ENCODE measurements at places on chromosomes 7 and 10.

DNA sequence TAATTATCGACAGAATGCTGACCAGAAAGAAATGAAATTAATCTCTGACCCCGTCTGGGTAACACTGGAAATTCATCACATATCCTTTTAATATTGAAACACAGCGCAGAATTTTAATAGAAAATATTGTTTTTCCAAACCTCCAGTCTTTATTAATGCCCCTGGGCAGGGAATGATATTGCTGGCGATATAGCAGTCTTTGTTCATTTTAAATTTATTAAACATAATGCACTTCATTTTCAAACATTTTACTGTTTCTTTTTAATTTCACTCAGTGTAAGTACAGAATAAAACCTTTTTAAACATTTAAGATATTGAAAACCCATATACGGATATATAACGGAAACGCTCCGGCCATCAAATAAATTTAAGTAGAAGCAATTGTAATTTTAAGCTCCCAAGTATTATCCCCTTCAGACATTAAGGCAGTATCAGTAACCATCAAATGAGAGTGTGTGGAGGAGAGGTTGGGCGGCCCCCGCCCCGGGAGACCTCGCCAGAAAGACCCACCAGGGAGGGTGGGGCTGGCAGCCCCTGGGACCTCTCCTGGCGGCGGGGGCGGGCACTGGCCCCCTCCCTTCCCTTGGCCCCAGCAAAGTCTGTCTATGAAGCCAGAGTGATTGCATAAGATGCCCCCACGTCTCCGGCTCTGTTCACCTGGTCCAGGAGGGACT lies 10.8 kb downstream of the UNCX start:
- peaks cover 5% of the 10 kb centered on the region for H3K4me1 ChIP-seq
- H3K4me3 ChIP-seq, result no peak overlapping the region
- peaks cover 99% of the 10 kb centered on the region for H3K27me3 ChIP-seq
- no peak for DNase-seq
- H3K36me3 ChIP-seq, result no peaks in the 10 kb centered on the region
- no peak overlapping the region for H3K27ac ChIP-seq

GRCh38 chr10:100934084-100934659 lies 21.4 kb downstream of the SLF2 start:
- H3K27me3 ChIP-seq, result no peaks in the 10 kb centered on the region
- H3K4me1 ChIP-seq, result no peaks in the 10 kb centered on the region
- H3K4me3 ChIP-seq, result no peak overlapping the region
- no peak for DNase-seq
- no peak overlapping the region for H3K27ac ChIP-seq

GRCh38 chr7:25454562-25455041 lies 226.3 kb upstream of the NPVF start:
- no peaks in the 10 kb centered on the region for H3K27me3 ChIP-seq
- H3K4me1 ChIP-seq, result no peaks in the 10 kb centered on the region
- no peaks in the 10 kb centered on the region for H3K36me3 ChIP-seq
- no peak for DNase-seq

DNA sequence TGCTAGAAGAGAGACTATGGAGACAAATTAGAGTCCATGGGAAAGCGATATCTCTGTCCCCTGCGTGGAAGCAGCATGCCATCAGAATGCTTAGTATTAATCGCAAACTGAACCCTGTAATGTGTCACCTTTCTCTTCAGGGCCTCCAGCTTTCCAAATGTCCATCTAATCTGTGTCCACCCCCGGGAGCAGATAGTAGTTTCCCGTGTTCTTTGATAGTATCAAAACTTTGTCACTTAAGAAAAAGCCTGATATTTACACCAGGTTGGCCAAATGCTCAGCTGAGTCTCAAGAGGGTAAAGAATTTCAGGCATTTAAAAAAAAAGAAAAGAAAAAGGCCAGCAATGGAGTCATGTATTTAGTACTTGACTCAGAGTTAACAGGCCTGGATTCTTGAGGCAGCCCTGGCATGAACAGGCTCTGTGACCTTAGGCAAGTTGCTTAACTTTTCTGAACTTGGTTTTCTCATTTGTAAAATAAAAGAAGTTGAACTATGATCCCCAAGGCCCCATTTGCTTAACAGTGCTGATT lies 10.4 kb upstream of the GSAP start:
- no peaks in the 10 kb centered on the region for H3K36me3 ChIP-seq
- no peaks in the 10 kb centered on the region for H3K4me1 ChIP-seq
- no peak overlapping the region for H3K4me3 ChIP-seq

DNA sequence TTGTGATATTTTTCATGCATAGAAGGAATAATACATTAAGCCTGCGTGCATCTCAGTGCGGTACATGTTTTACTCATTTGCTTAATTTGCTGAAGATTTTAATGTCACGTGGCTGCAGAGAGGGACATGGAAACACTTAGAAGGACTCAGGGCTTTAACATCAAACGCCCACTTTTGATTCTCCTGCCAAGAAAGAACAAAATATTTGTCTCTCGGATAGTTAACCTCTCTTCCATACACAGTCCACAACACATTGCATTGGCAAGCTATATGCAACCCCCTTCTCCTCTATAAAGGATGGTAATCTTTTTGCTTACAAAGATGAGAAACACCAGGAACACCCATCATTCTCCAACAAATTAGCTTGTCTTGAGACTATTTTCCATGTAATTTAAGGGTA lies 148.0 kb upstream of the NRP1 start:
- no peaks in the 10 kb centered on the region for H3K27me3 ChIP-seq
- no peak for DNase-seq
- H3K4me3 ChIP-seq, result no peak overlapping the region
- no peaks in the 10 kb centered on the region for H3K36me3 ChIP-seq

DNA sequence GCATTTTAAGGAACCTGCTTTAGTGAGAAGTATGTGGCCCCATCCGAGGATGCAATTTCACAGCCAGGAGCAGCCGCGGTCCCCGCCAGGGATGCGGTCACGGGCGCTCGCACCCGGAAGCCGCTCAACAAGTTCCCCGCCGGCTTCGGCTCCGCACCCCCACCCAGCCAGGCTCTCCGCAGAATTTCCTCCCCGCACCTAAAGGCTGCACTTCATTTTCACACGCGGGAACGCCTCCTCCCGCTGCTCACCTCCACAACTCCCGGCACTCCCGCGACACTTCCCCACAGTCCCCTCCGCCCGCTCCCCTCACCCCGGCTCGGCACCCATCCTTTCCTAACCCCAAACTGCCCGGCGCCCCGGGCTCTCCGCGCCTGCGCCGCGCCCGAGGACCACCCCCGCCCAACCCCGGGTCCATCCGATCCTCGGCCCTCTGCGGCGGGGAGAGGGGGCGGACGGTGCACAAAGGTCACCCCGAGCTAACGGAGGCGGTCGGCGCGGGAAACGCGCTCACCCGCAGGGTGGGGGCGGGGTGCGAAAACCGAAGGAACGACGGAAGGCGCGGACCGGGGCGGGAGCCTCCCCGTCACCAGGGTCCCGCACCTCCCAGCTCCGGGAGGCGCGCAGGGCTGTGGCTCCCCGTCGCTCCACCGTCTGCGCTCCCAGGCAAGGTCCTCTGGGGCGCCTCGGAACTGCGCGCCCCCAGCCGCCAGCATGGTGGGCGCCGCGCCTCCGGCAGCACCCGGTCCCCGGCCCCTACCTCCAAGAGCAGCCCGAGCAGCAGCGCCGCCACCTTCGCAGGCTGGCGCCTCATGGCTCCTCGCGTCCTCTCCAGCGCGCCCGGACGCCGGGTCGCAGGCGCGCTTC lies 558 bp downstream of the VOPP1 start:
- DNase-seq, result no peak
- no peaks in the 10 kb centered on the region for H3K36me3 ChIP-seq
- H3K4me3 ChIP-seq, result peak overlapping the region; percentile 94
- peak overlapping the region; percentile 93 for H3K27ac ChIP-seq

GRCh38 chr10:127715782-127716378 lies 21.1 kb upstream of the FOXI2 start:
- no peaks in the 10 kb centered on the region for H3K4me1 ChIP-seq
- no peaks in the 10 kb centered on the region for H3K36me3 ChIP-seq
- no peak overlapping the region for H3K4me3 ChIP-seq
- no peak for DNase-seq
- no peaks in the 10 kb centered on the region for H3K27me3 ChIP-seq
- no peak overlapping the region for H3K27ac ChIP-seq

GRCh38 chr7:130332259-130333053 lies 12.2 kb upstream of the CPA5 start:
- H3K4me3 ChIP-seq, result no peak overlapping the region
- DNase-seq, result no peak
- H3K36me3 ChIP-seq, result no peaks in the 10 kb centered on the region
- no peaks in the 10 kb centered on the region for H3K4me1 ChIP-seq

DNA sequence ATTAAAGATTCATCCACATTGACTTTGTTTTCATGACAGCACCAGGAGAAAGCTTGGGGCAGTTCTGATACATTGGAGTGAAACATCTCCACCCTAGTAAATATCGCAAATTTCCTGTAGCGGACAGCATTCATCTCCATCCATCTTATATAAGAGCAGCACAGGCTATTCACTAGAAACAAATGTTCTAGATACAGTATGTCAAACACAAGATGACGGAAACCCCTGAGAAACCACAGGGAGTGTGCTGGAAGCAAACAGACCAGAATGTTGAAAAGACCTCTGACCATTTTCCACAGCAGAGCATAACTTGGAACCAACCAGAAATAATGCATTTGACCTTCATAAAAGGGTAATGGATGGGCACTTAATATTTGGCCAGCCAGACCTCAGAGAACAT lies 343.9 kb downstream of the SORCS1 start:
- H3K4me3 ChIP-seq, result no peak overlapping the region
- no peaks in the 10 kb centered on the region for H3K36me3 ChIP-seq
- no peaks in the 10 kb centered on the region for H3K4me1 ChIP-seq
- no peaks in the 10 kb centered on the region for H3K27me3 ChIP-seq
- H3K27ac ChIP-seq, result no peak overlapping the region
- DNase-seq, result no peak

GRCh38 chr7:53437336-53437735 lies 401.9 kb downstream of the POM121L12 start:
- no peaks in the 10 kb centered on the region for H3K4me1 ChIP-seq
- no peak overlapping the region for H3K27ac ChIP-seq
- H3K4me3 ChIP-seq, result no peak overlapping the region
- no peak for DNase-seq

DNA sequence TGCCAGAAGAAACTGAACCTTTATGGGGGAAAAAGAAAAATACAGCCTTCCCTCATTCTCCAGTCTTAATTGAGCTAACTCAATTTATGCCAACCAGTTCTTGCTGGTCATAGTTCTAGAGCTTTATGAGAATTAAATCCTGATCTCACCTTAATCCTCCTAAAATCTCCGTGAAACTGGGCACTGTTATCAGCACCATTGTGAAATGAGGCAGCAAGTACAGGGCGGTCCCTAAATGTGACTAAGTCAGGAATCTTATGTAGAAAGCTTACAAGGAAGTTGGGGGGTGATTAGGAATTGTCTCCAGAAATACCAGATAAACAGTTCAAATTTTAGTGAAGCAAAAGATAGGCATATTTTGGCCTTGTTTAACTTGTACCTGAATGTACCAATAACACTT lies 10.7 kb upstream of the INSYN2A start:
- H3K36me3 ChIP-seq, result no peaks in the 10 kb centered on the region
- no peak for DNase-seq
- no peaks in the 10 kb centered on the region for H3K4me1 ChIP-seq
- no peak overlapping the region for H3K27ac ChIP-seq
- H3K27me3 ChIP-seq, result no peaks in the 10 kb centered on the region

DNA sequence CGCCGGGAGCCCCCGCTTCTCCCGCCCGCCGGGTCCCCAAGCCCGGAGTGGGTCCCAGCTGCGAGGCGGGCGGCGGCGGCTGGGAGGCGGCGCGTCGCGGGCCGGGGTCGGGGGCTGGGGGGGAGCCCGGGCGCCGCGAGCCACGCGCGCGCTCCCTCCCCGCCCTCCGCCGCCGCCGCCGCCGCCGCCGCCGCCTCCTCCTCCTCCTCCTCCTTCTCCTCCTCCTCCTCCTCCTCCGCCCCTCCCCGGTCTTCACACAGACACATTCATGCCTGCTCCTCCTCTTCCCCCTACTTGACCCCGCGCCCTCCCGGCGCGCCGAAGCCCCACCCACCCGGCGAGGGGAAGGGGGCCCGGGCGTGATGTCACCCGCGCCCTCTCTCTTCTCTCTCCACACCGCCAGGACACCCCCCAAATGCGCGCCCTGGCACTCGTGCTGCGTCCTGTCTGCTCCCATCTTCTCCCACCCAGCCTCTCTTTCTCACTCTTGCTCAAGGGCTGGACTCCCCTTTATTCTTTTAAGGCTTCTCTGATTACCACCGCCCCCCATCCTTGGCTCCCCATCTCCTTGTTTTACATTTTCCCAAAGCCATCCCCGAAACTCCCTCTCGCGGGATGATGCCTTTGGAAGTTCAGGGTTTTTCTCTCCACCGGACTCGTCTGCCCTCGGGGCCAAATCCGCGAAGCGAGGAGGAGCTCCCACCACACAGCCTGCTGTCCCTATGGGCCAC lies 967 bp upstream of the GLI3 start:
- DNase-seq, result peak; percentile 81
- peaks cover 7% of the 10 kb centered on the region for H3K27me3 ChIP-seq
- no peaks in the 10 kb centered on the region for H3K4me1 ChIP-seq

GRCh38 chr10:27399871-27400270 lies 104.2 kb upstream of the RAB18 start:
- no peaks in the 10 kb centered on the region for H3K36me3 ChIP-seq
- H3K4me3 ChIP-seq, result no peak overlapping the region
- H3K27me3 ChIP-seq, result no peaks in the 10 kb centered on the region
- H3K4me1 ChIP-seq, result no peaks in the 10 kb centered on the region
- no peak for DNase-seq

GRCh38 chr10:106107706-106108105 lies 1056.8 kb downstream of the SORCS1 start:
- no peaks in the 10 kb centered on the region for H3K27me3 ChIP-seq
- H3K4me1 ChIP-seq, result no peaks in the 10 kb centered on the region
- no peak for DNase-seq
- H3K36me3 ChIP-seq, result no peaks in the 10 kb centered on the region

DNA sequence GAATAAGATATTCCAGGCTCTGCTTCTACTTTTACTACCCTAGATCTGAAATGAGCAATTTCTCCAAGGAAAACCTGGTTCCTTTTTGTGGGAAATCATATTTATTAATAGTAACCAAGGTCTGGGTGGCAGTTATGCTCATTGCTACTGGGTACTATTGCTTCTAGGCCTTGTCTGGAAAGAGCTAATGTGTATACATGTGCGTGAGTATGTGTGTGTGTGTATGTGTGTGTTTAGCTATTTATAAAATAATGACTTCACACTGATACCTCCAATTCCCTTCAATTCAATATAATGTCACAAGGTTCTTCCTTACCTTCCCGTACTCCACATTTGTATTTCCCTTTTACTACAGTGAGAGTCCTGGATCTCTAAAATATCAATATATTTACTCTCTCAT lies 26.0 kb upstream of the PLCE1 start:
- no peaks in the 10 kb centered on the region for H3K4me1 ChIP-seq
- H3K4me3 ChIP-seq, result no peak overlapping the region
- no peaks in the 10 kb centered on the region for H3K36me3 ChIP-seq
- H3K27ac ChIP-seq, result no peak overlapping the region

DNA sequence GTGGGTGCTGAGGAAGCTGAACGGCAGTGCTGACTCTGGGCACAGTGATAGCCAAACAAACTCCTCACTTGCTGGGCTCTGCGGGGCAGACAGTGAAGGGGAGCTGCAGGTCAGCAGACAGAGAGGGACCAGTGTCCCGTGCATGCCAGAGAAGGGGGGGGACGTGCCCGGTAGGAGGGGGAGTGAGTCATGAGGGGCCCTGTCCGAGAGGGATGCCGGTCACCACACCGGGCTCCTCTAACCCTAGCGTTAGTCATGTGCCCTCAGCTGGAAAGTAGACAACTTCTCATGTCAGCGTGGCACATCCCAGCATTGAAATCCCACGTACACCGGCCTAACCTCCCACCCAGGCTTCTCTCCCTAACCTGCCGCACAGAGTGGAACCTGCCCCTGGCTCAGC lies 117.1 kb upstream of the DPP6 start:
- H3K27ac ChIP-seq, result no peak overlapping the region
- H3K27me3 ChIP-seq, result no peaks in the 10 kb centered on the region
- no peaks in the 10 kb centered on the region for H3K4me1 ChIP-seq
- no peaks in the 10 kb centered on the region for H3K36me3 ChIP-seq

Measured in breast epithelium (tissue), 4 donors.